ENCODE measurements at places on chromosomes 16 and 17. TPM values are rescaled to one million over a fixed set of nuclear protein-coding genes. Genes with fewer than 3 reads are reported as not detected.

GRCh38 chr16:14121872-14122271, 50.8 kb downstream of the MRTFB start:
- DNase-seq = no peak

The MED31 gene
- total RNA-seq = 25.3 TPM

The ABCC11 gene
- 0.07 TPM for total RNA-seq

DNA sequence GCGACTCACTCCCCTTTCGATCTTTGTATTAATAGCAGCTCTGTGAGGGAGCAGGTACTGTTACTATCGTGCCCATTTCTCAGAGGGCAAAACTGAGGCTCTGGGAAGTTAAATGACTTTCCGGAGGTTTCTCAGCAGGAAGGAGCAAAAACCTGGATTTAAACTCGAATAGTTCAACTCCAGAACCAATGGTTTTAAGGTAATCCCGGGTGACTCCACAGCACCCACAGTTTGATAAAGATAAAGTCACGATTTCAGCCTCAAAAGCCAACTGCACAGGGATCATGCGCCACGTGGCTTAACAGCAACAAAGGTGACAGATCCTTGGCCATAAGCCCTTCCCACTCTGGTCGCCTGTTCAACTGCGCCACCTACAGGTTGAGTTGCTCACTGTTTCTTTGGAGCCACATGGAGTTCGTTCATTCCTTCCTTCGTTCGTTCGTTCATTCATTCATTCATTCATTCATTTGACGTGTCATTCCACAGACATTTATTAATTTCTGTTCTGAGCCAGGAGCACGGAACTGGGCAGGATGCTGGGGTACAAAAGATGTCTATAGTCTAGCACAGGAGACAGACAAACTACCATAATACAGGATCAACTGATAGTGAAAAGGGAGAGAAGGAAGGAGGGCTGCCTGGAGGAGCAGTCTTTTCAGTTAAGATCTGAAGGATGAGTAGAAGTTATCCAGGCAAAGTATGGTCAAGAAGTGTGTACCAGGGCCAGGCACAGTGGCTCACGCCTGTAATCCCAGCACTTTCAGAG, 134.8 kb downstream of the HS3ST2 start:
- DNase-seq = no peak

The TBC1D3L gene
- total RNA-seq = 32.4 TPM

The FADS6 gene
- 0.82 TPM for total RNA-seq

DNA sequence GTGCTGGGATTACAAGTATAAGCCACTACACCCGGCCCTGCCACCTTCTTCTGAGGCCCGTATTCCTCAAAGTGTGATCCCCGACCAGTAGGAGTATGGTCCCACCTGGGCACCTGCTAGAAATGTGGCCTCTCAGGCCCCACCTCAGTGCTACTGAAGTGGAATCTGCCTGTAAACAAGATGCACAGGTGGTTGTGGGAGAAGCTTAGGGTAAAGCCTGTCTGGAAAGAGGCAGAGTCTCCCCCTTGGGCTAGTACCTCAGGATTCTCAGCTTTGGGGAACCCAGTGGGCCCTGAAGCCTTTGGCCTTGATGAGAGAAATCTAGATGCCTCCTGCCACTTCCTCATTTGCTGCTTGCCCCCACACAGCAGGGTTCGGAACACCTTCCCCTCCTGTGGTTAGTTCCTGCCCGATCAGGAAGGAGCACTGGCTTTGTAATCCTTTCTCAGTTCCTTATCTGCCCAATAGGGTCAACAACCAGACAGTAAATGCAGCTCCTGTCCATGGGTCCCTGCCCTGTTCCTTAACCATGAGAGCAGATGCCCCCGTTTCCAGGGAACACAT, 25.2 kb downstream of the TK2 start:
- no peak for DNase-seq

GRCh38 chr17:80195141-80195540, 25.0 kb downstream of the SGSH start:
- DNase-seq = no peak

GRCh38 chr16:69845181-69845580, 83.0 kb downstream of the WWP2 start:
- no peak for DNase-seq

The ELP5 gene
- total RNA-seq = 43.1 TPM

DNA sequence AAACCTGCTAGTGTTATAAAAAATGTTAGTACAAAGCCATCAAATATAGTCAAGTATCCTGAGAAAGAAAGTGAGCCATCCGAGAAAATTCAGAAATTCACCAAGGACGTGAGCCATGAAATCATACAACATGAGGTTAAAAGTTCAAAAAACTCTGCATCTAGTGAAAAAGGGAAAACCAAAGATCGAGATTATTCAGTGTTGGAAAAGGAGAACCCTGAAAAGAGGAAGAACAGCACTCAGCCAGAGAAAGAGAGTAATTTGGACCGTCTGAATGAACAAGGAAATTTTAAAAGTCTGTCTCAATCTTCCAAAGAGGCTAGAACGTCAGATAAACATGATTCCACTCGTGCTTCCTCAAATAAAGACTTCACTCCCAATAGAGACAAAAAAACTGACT, 31.7 kb downstream of the RBBP6 start:
- DNase-seq = no peak
